Activated naive CD4-positive, alpha-beta T cell treated with anti-CD3 and anti-CD28 coated beads, Interleukin-2, amount 50 U/mL, for 72 hours (primary cell): ENCODE measurements at places on chromosomes 13 and 19.

DNA sequence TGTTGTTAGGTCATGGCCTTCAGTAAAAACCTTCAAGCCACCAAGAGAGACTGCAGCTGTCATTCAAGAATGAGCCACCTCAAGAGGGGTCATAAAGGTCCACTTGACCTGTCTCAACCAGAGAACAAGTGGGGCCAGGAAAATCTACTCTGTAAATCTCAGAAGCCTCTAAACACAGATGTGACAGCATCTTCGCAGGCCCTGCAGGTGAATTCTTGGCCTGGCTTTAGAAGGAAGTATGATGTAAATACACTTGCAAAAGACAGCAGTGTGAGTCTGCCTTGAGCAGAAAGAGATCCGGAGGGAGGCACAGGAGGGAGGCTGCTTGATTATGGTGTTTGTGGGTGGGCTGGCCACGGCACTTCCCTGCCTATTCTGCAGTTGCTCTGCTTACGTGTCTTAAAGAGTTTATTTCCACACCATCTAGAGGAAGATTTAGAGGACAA, 1082.9 kb downstream of the UQCRFS1 start:
- no peak for DNase-seq

- DNase-seq = no peak
Measured at GRCh38 chr13:106145997-106146864, 389.2 kb downstream of the EFNB2 start.

GRCh38 chr13:82506805-82507414, 1375.4 kb downstream of the SLITRK1 start:
- DNase-seq = no peak

DNA sequence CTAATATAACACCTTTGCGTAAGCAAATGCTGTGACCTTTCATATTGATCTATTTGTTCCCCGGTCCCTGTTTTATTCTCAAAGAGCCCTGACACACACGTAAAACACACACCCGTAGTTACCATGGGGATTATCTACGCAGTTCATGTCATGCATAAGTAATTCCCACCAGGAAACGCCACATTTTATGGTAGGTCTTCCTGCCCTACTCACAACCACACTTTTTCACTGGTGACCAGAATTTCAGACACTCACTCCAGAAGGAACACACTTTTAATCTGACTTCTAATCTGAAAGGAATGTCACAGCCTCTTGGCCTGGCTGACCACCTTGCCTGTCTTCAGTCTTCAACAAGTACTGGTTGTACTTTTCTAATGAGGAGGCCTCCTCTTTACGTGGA, 46.8 kb downstream of the SLC7A1 start:
- DNase-seq = no peak
